ENCODE measurements at places on chromosomes 5 and 9.
A peak's percentile ranks its signal among the peaks of the same experiment; 100 is the strongest.

- no peak for DNase-seq
Measured at GRCh38 chr5:15794052-15794985, 294.3 kb downstream of the FBXL7 start.

DNA sequence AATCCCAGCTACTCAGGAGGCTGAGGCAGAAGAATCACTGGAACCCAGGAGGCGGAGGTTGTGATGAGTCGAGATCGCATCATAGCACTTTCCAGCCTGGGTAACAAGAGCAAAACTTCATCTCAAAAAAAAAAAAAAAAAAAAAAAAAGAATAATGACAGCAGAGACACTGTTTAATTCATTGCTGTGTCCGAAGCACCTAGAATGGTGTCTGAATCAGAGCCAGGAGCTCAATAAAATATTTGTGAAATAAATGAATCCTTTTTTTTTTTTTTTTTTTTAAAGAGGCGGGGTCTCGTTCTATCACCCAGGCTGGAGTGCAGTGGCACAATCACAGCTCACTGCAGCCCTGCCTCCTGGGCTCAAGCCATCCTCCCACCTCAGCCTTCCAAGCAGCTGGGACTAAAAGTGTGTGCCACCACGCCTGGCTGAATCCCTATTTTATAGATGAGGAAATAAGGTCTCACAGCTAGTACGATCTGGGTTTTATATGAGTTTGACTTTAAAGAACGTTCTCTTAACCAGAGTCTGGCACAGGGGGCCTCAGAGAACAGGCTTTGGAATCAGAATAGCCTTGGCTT lies 47.8 kb downstream of the THOC3 start:
- no peak for DNase-seq

GRCh38 chr5:143016777-143017516 lies 246.8 kb downstream of the ARHGAP26 start:
- DNase-seq: peak; percentile 46

DNA sequence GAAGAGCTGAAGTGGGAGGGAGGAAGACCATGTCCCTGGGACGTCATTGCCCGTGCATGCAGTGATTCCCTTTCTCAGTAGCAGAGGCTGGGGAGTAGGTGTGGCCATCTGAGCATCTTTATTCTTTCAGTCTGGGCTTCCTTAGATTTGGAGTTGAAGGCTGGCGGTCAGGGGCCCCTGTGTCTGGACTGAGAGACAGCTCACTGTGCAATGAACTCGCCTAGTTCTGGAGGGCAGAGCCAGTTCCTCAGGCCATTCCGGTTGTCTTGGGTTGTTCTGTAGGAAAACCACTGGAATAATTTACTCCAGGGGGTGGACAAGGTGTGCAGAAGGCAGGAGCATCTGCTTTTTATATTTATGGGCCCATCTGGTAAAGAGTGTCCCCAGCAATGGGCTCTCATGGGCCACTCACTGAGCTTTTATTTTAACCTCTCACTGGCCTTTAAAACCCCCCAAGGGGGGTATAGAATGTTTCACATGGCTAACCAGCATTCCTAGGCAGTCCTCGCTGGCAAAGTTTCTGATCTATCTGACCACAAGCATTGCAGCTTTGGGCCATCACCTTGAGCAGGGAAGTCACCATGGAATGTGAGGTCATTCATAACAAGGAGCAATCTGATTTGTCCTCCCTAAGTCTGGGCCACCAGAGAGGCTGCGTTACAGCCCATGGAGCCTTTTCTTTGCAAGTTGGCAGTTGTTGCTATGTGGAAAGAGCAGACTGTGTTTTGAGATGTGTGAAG lies 9.2 kb downstream of the STC2 start:
- DNase-seq: no peak

DNA sequence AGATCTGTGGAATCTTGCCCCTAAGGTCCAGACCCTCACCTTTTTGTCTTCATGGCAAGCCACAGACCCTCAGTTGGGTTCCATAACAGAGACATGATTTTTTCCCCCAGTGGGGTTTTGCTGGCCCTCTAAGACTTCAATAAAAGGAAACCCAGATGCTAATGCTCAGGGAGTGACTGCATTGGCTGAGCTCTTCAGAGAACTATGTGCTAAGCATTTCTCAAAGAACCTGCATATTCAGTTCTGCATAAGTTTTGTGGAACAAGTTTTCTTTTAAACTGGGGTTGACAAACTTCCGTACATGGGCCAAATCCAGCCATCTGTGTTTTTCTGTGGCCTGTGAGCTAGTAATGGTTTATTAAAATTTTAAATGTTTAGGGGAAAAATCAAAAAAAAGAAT lies 159.8 kb upstream of the GDNF start:
- no peak for DNase-seq

DNA sequence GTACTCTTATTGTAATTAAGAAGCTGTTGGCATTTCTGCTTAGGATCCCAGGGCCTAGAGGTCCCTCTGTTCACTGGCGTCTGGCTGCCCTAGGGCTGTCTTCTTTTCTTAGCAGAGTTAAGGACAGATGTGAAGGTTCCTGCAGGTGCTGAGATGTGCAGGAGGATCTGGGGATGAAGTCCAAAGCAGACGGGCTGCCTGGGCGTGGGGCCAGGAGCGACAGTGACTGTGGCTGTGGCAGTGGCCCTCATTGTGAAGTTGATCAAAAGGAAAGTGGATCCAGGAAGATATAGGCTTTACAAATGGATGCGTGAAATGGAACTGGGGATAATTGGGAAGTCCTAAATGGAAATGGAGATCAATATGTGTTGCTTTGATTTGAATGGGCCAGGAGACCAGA lies 19.1 kb upstream of the SH3PXD2B start:
- no peak for DNase-seq

Data from activated CD4-positive, alpha-beta T cell treated with anti-CD3 and anti-CD28 coated beads, Interleukin-2, amount 50 U/mL, for 1 hour (primary cell).